ENCODE measurements at places on chromosomes 11 and 22.
A peak's percentile ranks its signal among the peaks of the same experiment; 100 is the strongest.

GRCh38 chr11:83427501-83427900, 141.3 kb upstream of the CCDC90B start:
- no peak for DNase-seq

DNA sequence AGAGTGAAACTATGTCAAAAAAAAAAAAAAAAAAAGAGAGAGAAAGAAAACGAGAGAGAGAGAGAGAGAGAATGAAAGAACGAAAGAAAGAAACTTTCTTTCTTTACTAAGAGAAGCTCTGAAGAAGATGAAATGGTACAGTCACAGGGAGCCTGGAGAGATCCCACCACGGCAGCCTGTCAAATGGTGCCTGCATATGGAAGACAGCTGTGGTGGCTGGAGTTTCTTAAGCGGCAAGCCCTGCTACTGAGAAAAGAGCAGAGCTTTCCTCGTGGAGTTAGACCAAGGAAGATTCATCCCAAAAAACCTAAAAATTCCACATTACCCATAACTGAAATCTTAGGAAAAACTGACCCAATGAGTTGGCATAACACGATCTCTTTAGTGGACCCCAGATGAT, 66.7 kb downstream of the MICAL3 start:
- peak; percentile 22 for DNase-seq

DNA sequence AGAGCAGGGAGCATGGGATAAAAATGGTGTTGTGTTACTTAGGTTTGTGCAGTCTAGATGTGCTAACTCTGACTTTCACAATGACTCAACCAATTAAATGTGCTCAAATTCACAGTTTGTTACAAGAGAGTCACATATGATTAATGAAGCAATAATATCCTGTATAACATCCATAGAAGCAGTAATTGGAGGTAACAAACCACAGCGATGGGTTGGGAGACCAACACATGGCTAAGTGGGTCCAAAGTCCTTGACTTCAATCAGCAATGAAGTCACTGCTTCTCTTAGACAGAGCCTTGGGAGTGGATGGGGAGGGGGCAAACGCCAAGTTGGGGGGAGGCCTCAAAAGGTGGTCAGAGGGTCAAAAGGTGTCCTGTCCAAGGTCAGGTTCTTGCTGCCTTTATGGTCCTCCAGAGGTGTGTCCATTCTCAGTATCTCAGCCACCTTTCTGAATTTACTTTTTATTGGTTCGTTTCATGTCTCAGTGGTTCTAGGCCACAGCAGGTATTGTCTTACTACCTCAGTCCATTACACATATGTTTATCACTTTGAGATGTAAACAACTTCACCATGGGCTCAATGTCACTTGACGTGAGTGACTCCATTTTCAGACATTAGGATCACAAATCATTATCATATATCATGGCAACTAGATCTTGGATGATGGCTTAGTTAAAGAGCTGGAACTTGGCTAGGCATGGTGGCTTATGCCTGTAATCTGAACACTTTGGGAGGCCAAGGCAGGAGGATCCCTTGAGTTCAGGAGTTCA, 32.4 kb downstream of the SLN start:
- no peak for DNase-seq

- DNase-seq = no peak
Measured at GRCh38 chr11:115080923-115081680, 402.8 kb downstream of the NXPE2 start.

DNA sequence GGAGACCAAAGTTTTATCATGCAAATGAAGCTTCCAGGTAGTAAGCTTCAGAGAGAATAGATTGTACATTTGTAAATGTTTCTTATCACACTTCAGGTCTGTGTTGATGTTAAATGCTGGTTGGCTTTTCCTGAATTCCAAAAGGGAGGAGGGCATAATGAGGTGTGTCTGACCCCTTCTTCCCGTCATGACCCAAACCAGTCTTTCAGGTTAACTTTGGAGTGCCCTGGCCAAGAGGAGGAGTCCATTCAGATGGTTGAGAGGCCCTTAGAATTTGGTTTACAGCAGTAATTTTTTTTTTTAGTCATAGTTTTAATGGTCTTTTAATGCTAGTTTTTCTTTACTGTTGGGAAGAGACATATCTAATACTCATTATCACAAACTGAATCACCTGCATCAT, 2.5 kb downstream of the OR6X1 start:
- no peak for DNase-seq

GRCh38 chr11:121762820-121763219, 310.1 kb upstream of the SORL1-AS1 start:
- no peak for DNase-seq

GRCh38 chr22:45265535-45265934, 19.2 kb upstream of the UPK3A start:
- no peak for DNase-seq

DNA sequence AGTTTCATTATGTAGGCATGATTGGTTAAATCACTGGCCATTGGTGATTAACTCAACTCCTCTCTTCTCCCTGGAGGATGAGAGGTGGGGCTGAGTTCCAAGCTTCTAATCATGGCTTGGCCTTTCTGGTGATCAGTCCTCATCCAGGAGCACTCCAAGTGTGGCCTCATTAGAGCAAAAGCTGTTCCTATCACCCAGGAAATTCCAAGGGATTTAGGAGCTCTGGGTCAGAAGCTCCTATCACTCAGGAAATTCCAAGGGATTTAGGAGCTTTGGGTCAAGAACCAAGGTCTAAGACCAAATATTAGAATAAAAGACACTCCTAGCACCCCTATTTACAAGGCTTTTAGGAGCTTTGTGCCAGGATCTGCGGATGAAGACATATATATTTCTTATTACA, 168.0 kb upstream of the BDNF start:
- DNase-seq = no peak

DNA sequence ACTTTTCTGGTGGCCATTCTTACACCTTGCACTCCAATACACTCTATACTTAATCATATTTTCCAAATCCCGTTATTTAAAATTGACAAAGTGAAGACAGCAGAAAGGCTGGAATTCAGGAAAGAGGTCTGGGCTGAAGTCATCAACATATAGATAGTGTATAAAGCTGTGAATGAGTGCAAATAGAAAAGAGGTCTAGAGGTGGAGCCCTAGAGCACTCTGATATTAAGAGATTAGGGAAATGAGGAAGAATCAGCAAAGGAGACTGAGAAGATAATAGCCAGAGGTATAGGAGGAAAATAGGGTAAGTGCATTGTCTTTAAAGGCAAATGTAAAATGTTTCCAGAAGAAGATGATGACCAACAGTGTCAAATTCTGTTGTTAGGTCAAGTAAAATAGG, 7.9 kb downstream of the CTR9 start:
- DNase-seq = no peak

DNA sequence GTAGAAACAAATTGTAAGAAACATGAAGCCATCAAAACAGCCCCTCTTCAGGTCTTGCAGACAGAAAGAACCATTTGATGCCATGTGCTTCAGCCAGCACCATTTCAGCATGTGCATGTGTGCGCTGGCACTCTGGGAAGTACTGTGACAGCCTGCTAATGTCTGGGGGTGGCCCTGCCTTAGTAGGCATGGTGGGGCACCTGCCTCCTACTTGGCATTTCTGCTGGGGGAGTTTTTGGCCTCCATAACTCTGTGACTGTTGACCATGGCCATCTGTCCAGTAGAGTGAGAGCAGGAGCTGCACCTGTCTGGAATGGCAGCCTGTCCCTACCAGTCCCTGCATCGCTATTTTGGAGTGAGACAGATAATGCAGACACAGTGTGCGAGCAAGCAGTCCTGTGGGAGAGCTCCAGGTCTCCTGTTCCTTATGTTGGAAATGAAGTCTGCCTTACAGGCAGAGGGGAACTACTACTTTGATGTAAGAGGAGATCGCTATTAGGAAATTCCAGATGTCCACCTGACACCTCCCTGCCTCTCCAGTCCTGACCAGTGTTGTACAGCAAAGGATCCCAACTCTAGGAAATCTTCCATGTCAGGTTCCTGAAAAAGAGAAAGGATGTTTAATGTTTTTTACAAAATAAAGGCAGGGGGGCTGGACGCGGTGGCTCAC, 102.5 kb downstream of the ATXN10 start:
- no peak for DNase-seq

- no peak for DNase-seq
Measured at GRCh38 chr11:102385085-102386007, 38.3 kb downstream of the BIRC2 start.

- no peak for DNase-seq
Measured at GRCh38 chr11:16883174-16883573, 131.0 kb downstream of the PLEKHA7 start.

GRCh38 chr11:76181371-76181770, 24.9 kb downstream of the WNT11 start:
- no peak for DNase-seq

DNA sequence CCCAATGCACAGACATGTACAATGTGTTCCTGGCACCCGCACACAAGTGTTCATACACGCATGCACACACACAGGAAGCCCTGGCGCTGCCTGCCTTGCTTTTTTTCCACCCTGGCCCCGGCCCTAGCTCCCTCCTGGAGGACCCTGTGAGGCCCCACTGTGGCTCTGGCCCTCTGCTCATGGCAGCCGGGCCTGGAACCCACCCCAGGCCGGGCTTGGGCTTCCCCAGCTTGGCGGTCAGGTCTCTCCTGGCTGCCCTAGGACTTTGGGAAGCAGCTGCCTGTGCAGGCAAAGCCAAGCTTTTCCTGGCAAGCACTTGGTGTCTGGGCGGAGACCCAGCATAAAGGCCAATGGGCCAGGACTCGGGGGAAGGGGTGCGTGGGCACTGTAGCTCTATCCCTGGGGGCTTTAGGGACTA, 30.5 kb downstream of the CD82 start:
- no peak for DNase-seq

- DNase-seq = no peak
Measured at GRCh38 chr11:126080161-126080941, 17.7 kb upstream of the CDON start.

- no peak for DNase-seq
Measured at GRCh38 chr11:115653926-115654325, 149.7 kb upstream of the CADM1 start.

DNA sequence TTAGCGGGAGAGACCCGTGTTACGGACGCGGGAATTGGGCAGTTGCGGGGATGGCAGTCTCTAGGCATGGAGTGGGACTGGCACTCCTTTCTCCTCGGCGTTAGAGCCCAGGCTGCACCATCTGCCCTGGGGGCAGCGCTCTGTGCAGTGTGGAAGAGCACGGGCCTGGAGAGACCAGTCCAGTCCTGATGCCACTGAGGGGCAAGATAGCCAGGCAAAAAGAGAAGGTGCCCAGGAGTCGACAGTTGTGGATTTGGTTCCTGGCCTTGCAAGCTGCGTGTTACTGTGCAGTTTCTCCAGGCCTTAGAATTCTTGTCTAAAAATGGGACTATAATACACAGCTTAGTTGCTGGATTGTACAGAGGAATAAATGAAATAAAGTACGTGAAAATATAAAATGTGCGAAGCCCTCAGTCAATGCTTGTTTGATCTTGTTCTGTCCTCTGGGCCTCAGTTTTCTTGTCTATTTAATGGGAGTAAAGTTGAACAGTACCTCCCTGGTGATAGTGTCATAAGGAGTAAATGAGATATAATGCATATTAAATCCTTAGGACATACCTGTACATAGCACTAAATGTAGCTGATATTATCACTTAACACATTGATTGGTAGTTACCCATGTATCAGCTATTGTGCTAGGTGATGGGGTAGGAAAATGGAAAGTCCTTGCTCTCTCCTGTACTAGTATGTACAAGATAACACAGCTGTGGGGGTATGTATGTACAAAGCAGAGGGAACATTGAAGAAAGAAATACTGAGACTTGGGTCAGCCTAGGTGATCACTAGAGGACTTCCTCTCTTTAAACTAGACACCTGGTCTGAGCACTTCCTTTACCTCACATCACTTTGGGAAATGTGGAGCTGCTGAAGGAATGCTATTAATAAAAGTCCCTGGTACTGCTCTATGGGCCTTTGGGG, 1.2 kb downstream of the ATXN10 start:
- DNase-seq = no peak

- DNase-seq = no peak
Measured at GRCh38 chr11:11641581-11641980, 19.8 kb upstream of the GALNT18 start.

DNA sequence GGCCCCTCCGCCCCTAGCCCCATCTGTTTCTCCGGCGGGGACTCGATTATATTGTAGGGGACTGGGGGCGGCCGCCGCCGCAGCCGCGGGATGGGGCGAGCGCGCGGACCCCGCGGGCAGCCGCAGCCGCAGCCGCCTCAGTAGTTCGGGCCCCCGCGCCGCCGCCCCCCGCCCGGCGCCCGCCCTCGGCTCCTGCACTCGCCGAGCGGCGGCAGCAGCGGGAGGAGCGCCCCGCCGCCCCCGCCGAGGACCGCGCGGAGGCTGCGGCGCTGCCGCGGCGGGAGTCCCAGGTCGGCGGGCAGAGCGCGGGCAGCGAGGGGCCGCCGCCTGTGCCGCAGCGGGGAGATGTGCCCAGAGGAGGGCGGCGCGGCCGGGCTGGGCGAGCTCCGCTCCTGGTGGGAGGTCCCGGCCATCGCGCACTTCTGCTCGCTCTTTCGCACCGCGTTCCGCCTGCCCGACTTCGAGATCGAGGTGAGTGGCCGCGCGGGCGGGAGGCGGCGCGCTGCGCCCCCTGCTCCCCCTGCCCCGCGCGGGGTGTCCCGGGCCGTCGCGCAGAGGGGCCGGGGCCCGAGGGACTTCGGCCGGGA, at the start of gene CECR2:
Gene CECR2 (plus strand): TSS at position 22 of the 587 bp plus-strand sequence. CDS start 324 bp downstream, at position 346.
- no peak for DNase-seq
